ENCODE measurements at places on chromosomes 2 and 18. TPM values are rescaled to one million over a fixed set of nuclear protein-coding genes. Genes with fewer than 3 reads are reported as not detected.

The KIF1A gene
- total RNA-seq: not detected

The IL1RL2 gene
- total RNA-seq: 0.44 TPM

The NR4A2 gene
- 8.8 TPM for total RNA-seq

The LYG2 gene
- not detected for total RNA-seq

The TRIM43 gene
- not detected for total RNA-seq

The TMEM17 gene
- total RNA-seq: 4.4 TPM

The COA5 gene
- total RNA-seq: 33.1 TPM

The LINC00305 gene
- total RNA-seq: not detected

The ANKRD30BL gene
- not detected for total RNA-seq

The COL3A1 gene
- 115 TPM for total RNA-seq
